ENCODE measurements at places on chromosomes 2 and 18.

DNA sequence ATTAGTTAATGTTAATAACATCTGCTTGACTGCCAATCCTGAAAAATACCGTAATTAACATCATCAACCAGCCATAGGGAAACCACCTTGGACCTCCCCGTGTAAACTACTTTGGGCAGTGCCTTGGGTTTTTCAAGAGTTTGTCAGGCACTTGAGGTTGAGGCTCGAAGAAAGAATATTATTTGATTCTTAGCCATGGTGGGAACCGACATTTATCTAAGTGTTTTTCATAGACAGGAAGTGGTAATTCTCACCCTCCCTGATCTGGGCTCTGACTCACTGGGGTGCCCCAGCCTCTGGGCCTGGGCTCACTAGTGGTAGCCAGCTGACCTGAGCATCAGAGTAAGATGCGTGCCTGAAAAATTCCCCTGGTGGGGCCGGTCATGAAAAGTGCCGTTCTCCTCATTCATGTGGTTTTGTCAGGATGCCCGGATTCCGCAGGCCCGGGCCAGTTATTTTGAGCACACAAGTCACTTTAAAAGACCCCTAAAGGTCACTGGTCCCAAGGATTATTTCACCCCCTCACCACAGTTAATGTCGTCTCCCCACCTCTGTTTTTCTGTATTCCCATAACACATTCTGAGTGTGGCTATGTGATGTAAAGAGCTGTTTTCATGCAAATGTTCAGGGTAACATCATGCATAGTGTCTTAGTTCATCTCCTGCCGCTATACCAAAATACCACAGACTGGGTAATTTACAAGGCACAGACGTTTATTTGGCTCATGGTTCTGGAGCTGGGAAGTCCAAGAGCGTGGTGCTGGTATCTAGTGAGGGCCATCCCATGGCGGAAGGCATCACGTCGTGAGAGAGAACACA is 21.6 kb upstream of the SPATA3 start:
- peak; percentile 44 for DNase-seq

GRCh38 chr2:175855794-175856453 is 146.1 kb downstream of the LNPK start:
- DNase-seq, result no peak

- no peak for DNase-seq
Measured at GRCh38 chr2:64854773-64855237, 134.4 kb upstream of the SLC1A4 start.

GRCh38 chr18:78797499-78797898 is 182.1 kb upstream of the SALL3 start:
- DNase-seq, result no peak

GRCh38 chr2:113209011-113209645 is 35.4 kb downstream of the PSD4 start:
- no peak for DNase-seq

DNA sequence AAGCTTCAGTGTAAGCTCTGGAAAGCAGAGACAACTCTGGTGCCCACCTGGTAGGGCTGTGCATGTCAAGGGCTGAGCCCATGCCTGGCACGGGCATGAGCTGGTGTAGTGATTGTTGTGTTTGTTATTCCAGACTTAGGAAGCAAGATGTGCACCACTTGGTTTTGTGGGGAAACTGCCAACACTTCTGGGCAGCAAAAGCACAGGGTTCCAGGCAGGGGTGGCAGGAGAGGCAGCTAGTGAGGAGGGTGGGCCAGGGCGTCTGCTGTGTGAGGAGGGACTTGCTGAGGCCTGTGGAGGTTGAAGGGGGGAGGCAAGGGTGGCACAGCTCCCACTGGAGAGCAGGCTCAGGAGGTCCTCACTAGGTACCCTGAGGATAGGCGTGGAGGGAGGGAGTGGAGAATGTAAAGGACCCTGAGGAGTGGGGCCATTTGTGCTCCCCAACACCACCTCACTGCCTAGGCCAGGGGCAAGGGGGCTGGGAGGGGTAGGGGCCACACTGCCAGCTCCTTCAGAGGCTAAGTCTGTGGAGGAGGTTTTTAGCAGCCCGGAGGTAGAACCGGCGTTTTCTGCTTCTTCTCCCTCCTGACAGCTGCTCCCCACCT is 104.0 kb upstream of the POU3F3 start:
- DNase-seq, result no peak

All from stimulated activated CD4-positive, alpha-beta T cell treated with anti-CD3 and anti-CD28 coated beads, Interleukin-1b, Interleukin-23, amount 100 ng/mL, for 4 hours (primary cell).